Activated CD4-positive, alpha-beta memory T cell treated with anti-CD3 and anti-CD28 coated beads for 36 hours (primary cell): ENCODE measurements at places on chromosomes 12 and 14.

DNA sequence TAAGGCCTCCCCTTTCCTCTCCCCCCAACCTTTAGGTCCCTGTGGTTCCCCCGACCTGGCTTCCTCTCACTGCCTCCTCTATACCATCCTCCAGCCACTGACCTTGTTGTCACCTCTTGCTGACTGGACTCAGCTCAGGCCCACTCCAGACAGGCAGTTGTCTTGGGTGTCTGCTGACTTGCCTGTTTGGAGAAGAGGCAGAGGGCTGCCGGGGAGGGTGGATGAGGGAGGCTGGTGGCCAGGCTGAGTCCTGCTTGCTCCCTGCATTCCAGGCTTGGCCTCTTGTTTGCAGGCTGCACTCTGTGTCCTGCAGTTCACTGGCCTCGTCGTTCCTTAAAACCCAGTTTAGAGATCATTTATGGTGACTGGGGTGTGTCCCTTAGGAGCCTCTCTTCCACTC is 31.0 kb upstream of the RD3L start:
- DNase-seq: no peak

GRCh38 chr14:73833034-73833433 is 18.6 kb upstream of the PTGR2 start:
- no peak for DNase-seq

DNA sequence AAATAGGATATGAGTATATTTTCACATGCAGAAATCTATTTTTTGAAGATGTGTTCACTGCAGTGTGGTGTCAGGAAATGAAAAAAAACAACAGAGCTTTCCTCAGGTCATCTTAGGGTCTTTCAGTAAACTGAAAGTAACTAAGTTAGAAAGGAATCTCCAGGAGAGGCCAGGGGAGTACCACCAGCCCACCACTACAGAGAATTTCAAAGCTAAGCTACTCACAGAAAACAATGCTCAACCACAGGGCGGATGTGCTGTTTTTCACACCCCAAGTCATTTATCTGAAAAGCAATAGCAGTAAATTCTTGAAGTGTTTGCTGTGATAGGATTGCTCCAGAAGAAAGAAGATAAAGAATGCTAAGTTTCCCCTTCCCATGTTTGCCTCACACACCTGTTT is 79.0 kb downstream of the IFNG start:
- peak; percentile 44 for DNase-seq

GRCh38 chr12:99695050-99695449 is 47.5 kb downstream of the GARIN6 start:
- DNase-seq: no peak

DNA sequence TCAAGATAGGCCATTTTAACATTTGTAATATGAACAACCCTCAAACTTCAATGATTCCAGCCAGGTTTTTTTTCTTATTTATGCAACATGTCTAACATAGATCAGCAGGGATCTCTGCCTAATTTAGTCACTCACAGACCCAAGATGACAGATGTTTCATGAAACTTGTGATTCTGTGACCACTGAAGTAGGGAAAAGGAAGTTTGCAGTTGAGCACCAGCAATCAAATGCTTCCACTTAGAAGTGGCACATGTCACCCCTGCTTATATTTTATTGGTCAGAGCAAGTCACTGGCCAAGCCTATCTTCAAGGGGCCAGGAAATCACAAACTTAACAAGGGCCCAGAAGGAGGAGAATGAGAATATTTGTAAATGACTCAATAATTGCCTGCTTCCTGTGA is 150.6 kb downstream of the BCAT1 start:
- no peak for DNase-seq

DNA sequence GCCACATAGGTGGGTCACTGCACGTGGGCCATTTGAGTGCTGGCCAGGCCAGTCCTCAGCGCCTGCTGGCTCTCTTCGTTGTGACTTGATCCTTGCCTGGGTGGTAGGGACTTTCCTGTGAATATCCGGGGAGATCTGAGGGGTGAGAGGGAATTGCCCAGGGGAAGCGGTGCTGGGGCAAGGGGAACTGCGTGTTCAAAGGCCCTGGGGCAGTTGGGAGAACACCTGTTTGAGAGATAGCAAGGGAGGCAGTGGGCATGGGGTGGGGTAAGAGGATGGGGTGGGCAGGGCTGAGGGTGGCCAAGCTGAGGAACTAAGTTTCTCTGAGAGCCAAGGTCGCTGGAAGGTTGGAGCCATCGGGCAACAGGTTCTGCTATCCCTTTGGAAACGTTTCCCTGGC is 25.0 kb downstream of the SETD1B start:
- no peak for DNase-seq

- no peak for DNase-seq
These were observed 271.4 kb downstream of the MED13L start for GRCh38 chr12:116006141-116006540.

DNA sequence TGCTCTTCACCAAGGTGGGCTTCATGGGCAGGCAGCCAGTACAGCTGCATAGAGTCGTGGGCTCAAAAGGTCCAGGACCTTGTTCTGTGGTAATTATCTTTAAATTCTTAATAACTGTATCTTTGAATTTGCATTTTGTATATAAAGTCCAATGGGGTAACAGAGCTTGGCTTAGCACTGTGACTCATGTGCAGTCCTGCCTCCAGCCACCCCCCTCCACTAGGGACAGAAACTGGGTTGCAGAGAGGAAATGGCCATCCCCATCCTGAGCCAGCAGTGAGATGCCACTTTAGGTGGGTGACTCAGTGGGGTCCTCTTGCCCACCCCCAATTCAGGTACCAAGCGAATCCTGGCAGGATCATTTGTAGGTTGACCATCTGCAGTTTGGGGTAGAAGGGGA is 48.1 kb downstream of the EPS8 start:
- no peak for DNase-seq

DNA sequence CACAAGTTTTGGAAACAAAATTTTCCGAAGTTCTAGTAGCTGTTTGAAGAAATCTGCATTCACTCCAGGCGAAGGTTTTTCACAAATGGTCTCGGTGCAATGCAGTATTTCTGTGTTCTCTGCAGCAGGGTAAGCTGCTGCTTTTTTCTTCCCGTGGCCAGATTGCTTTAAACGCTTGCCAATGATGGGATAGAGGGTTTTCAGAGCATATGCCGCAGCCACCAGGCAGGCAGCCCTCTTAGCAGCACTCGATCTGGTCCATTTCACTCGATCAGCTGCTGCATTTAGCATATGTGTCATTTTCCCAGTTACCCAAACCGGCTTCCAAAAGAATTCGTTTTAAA is 315 bp downstream of the ABCD2 start:
- DNase-seq: peak; percentile 47

DNA sequence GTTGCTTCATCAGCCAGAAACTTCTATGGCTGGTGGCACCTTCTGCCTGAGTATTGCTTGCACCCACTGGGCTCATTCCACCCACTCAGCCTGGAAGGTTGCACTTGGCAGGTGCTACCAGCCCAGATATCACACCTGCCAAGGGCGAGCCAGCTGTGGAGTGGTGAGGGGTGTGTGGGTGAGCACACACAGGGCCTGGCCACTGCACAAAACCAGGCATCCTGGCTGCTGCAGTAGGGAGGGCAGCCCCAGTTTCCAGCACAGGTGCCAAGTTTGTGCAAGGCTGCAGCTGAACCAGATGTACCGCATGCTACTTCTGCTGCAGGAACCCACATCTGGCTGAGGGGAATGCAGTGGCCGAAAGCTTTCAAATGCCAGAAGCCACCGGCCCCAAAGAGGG is 1147.8 kb downstream of the FSCB start:
- no peak for DNase-seq

GRCh38 chr12:59627582-59627981 is 31.8 kb downstream of the SLC16A7 start:
- no peak for DNase-seq

DNA sequence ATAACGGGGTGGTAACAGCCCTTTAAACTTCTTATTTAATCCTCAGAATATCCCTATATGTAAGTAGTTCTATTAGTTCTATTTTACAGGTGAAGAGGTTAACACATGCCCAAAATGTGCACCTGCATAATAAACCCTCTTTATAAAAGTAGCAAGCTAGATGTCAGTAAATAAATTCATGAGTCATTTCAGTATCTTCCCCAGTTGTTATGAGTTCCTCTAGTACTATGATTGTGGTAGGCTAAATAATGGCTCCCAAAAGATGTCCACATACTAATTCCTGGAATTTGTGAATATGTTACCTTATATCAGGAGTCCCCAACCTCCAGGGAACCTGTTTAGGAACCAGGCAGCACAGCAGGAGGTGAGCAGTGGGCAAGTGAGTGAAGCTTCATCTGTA is 106.5 kb downstream of the TMTC3 start:
- no peak for DNase-seq

GRCh38 chr12:24109381-24110039 is 160.0 kb upstream of the SOX5 start:
- no peak for DNase-seq

- DNase-seq: no peak
These were observed 73.0 kb downstream of the KITLG start for GRCh38 chr12:88507270-88507669.

DNA sequence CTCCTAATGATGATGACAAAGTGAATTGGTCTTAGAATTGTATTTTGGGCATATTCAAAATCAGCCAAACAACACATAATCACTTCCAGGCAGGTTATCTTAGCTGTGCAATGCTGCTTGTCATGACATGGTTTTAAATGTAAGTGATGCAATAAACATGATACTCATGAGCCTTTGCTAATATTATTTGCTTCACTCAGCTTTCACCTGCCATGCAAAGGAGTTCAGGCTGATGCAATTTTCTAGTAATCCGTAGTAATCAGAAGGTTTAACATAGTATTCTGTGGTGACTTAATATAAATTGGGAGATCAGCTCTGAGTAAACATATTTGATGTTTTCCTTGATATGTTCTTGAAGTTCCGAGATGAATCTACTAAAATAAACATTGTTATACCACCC is 29.1 kb downstream of the TMEM260 start:
- no peak for DNase-seq

DNA sequence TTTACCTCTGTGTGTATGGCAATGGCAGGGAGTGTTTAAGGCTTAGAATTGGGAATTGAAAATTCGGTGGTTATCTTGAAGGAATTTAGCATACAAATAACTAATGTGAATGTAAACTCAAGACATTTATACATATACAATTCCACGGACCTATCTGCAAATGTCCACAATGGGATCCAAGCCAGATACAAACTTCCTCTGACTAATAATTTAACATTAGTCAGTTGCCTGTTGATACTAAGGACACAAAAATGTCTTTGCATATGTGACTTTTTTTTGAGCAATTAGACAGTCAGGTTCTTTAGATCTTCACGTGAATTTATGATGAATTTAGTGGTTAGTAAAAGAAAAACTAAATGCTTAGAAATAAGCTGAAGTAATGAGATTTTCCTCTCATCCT is 40.5 kb downstream of the ESR2 start:
- DNase-seq: no peak

- DNase-seq: peak; percentile 18
These were observed 204.7 kb downstream of the EPS8 start for GRCh38 chr12:15584366-15585041.

DNA sequence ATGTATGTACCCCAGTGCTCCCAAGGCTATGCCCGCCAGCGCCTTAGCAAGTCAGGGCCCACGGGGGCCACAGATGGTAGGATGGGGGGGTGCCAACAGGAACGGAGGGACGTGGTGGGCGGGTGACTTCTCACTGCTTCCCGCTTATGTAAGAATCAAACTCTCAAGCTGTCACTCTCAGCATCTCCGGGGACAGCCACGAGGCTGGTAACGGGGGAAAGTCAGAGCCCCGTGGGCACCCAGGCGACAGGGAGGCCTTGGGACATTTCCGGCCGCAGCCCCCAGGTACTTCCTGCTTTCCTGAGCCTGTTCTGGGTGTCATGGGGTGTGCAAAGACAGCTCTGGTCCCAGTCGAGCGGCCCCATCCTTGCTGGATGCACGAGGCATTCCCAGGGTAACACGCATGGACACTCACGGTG is 59.3 kb downstream of the TESC start:
- no peak for DNase-seq

DNA sequence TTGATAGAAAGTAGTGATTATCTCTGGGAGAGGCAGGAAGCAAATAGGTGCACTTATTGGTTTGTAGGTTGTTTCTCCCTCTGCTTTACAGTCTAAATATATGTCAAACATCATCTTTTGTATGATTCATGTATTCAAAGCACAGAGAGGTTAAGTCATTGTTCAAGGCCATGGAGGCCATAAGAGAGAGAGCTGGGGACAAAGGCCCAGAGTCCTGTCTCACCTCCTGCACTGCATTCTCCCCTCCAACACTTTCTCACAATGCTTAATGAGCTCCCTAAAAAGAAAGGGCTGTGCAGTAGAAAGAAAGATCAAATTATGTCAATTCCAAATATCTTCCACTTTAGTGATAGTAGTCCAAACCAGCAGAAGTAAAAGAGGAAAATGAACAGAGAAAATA is 180.4 kb upstream of the DIO3 start:
- no peak for DNase-seq

DNA sequence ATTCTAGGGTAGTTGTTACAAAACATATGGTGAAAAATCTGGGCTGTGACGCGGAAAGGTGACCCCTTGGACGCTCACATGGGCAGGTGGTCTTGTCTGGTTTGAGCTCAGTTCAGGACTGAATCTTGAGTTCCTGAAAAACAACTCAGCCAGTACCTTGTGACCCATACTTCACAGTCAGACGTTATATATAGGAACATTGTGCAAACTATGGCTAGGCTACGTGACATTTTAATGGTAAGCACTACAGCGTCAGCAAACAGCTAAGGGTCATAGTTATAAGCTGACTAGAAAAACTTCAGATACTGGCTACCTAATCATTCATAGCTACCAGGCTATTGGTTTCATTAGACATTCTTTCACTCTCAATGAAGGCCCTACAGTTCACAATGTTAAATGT is 14.8 kb upstream of the EDDM3A start:
- no peak for DNase-seq

GRCh38 chr14:32327255-32327961 is 1.7 kb upstream of the AKAP6 start:
- DNase-seq: no peak

GRCh38 chr14:105500726-105501101 is 9.7 kb downstream of the TEDC1 start:
- DNase-seq: no peak

GRCh38 chr14:35944847-35945246 is 118.7 kb downstream of the BRMS1L start:
- DNase-seq: peak; percentile 30

DNA sequence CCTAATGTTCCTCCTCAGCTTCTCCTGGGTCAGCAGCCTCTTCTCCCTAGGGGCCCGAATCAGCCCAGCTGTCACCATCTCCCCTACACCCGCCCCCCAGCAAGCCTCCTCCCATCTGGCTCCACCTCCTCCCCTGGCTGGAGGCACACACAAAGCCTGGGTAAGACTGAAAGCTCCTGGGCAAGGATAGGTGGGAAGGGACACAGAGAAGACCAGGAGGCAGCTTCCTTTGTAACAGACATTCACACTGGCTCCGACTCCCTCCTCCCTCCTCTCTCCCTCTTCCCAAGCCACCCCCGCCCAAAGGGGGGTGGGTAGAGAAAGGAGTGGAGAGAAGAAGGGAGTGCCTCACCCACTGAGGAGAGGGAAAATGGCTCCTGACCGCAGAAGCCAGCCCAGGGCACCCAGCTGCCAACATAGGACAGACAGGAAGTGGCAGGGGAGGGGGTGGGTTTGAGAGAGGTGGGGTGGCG is 4.0 kb downstream of the CHD4 start:
- DNase-seq: peak; percentile 59

GRCh38 chr12:93624595-93625294 is 52.3 kb downstream of the SOCS2 start:
- DNase-seq: no peak

- DNase-seq: no peak
These were observed 20.5 kb downstream of the ACTN1 start for GRCh38 chr14:68958553-68958952.
